ENCODE measurements at places on chromosomes 2 and 18.

- no peaks in the 10 kb centered on the region for H3K27me3 ChIP-seq
- H3K4me1 ChIP-seq = peaks cover 9% of the 10 kb centered on the region
- no peak for DNase-seq
- no peak overlapping the region for H3K4me3 ChIP-seq
These were observed 116.2 kb downstream of the TANC1 start for GRCh38 chr2:159084384-159085370.

DNA sequence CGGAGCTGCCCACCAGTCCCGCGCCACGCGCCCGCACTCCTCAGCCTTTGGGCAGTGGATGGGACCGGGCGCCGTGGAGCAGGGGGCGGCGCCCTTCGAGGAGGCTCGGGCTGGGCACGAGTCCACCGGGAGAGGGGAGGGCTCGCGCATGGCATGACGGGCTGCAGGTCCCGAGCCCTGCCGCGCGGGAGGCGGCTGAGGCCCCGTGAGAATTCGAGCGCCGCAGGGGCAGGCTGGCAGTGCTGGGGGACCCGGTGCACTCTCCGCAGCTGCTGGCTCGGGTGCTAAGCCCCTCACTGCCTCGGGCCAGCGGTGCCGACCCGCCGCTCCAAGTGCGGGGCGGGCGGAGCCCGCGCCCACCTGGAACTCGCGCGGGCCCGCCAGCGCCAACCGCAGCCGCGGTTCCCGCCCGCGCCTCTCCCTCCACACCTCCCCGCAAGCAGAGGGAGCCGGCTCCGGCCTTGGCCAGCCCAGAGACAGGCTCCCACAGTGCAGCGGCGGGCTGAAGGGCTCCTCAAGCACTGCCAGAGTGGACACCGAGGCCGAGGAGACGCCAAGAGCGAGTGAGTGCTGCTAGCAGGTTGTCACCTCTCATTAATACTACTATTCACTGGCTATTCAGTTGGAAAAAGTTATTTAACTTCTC lies 3.6 kb upstream of the TTC21B start:
- H3K27ac ChIP-seq = no peak overlapping the region
- H3K4me1 ChIP-seq = peaks cover 12% of the 10 kb centered on the region
- no peaks in the 10 kb centered on the region for H3K27me3 ChIP-seq
- no peak for DNase-seq
- H3K4me3 ChIP-seq = no peak overlapping the region

GRCh38 chr18:68467957-68468356 lies 247.0 kb downstream of the TMX3 start:
- H3K36me3 ChIP-seq = no peaks in the 10 kb centered on the region
- DNase-seq = peak; percentile 5
- H3K4me1 ChIP-seq = no peaks in the 10 kb centered on the region
- H3K4me3 ChIP-seq = no peak overlapping the region
- no peak overlapping the region for H3K27ac ChIP-seq

GRCh38 chr18:32450026-32450691 lies 20.5 kb downstream of the GAREM1 start:
- no peak overlapping the region for H3K27ac ChIP-seq
- no peaks in the 10 kb centered on the region for H3K27me3 ChIP-seq
- no peaks in the 10 kb centered on the region for H3K36me3 ChIP-seq
- H3K4me1 ChIP-seq = no peaks in the 10 kb centered on the region
- DNase-seq = no peak
- H3K4me3 ChIP-seq = no peak overlapping the region

DNA sequence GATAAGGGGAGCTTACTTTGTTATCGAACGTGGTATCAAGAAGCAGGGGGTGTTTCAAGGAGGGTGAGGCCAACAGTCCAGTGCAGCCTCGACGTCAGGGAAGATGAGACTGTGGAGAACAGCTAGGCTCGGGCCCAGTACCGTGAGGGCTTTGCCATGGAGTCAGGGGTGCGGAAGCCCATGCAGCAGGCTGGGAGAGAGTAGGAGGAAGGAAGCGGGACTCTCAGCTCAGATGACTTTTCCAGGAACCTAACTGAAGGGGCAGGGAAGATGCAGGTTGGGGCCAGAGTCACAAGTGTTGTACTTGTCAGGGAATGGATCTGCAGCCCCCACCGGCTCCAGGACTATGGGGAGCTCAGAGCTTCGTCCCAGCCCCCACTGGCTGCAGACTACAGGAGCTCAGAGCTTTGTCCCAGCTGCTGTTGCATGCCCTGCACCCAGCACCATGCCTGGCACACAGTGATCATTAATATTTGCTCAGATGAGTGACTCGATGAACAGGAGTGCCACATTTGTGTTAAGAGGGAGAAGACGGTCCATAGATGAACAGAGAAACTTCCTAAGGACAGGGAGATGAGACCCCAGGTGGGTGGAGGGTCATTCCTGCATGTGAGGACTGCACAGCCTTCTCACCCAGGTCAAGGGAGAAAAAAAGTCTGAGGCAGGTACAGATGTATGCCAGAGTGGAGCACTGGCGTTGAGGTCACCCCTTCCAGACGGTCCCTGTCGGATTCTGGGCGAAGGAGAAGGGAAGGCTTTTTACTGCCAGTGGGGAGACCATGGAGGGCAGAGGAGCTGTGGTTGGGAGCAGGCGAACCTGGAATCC lies 36.4 kb downstream of the PTGR3 start:
- H3K4me1 ChIP-seq = no peaks in the 10 kb centered on the region
- DNase-seq = no peak
- H3K27me3 ChIP-seq = no peaks in the 10 kb centered on the region
- H3K27ac ChIP-seq = no peak overlapping the region
- H3K4me3 ChIP-seq = no peak overlapping the region

GRCh38 chr2:162328424-162329157 lies 10.1 kb upstream of the IFIH1 start:
- no peak overlapping the region for H3K27ac ChIP-seq
- H3K4me1 ChIP-seq = no peaks in the 10 kb centered on the region
- no peaks in the 10 kb centered on the region for H3K27me3 ChIP-seq
- H3K4me3 ChIP-seq = no peak overlapping the region

- H3K27me3 ChIP-seq = no peaks in the 10 kb centered on the region
- DNase-seq = no peak
- H3K4me3 ChIP-seq = no peak overlapping the region
These were observed 2.6 kb downstream of the ANO7 start for GRCh38 chr2:241191081-241191480.

GRCh38 chr2:29443151-29443550 lies 327.9 kb downstream of the CLIP4 start:
- H3K27me3 ChIP-seq = peaks cover 4% of the 10 kb centered on the region
- no peaks in the 10 kb centered on the region for H3K36me3 ChIP-seq
- DNase-seq = no peak
- H3K4me1 ChIP-seq = no peaks in the 10 kb centered on the region
- H3K4me3 ChIP-seq = no peak overlapping the region

DNA sequence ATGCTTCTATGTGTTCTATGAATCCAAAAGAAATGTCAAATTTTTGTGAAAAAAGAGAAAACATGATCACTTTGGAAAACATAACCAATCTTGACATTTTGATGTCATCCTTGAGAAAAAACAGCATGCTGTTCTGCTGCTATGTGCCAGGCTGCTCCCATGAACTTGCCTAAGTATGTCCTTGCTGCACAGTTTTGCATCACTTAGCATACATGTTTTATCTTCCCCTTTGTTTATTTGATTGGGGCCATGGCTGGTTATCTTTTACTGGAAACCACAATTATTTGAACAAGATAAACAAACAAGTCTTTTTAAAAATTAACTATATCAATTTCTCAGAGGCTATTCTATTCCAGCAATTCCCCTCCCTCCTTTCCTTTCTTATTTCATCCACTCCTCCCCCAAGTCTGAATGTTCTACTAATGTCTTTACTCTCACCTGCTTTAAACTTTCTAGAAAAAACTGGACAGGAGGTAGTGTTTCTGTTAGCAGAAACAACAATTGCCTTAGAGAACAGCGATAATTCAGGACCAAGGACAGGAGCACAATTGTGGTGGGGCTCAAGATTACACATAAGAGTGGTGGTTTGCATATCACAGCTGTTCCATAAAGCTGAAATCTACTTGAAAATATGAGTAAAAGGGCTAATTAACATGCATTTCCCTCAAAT lies 6.7 kb downstream of the AOX1 start:
- no peak overlapping the region for H3K4me3 ChIP-seq
- H3K27ac ChIP-seq = no peak overlapping the region
- H3K4me1 ChIP-seq = no peaks in the 10 kb centered on the region
- no peaks in the 10 kb centered on the region for H3K36me3 ChIP-seq
- no peak for DNase-seq
- peaks cover 10% of the 10 kb centered on the region for H3K27me3 ChIP-seq

GRCh38 chr2:66580166-66581049 lies 145.5 kb downstream of the MEIS1 start:
- DNase-seq = no peak
- H3K36me3 ChIP-seq = no peaks in the 10 kb centered on the region
- H3K4me1 ChIP-seq = peaks cover 9% of the 10 kb centered on the region
- peaks cover 83% of the 10 kb centered on the region for H3K27me3 ChIP-seq
- no peak overlapping the region for H3K4me3 ChIP-seq

DNA sequence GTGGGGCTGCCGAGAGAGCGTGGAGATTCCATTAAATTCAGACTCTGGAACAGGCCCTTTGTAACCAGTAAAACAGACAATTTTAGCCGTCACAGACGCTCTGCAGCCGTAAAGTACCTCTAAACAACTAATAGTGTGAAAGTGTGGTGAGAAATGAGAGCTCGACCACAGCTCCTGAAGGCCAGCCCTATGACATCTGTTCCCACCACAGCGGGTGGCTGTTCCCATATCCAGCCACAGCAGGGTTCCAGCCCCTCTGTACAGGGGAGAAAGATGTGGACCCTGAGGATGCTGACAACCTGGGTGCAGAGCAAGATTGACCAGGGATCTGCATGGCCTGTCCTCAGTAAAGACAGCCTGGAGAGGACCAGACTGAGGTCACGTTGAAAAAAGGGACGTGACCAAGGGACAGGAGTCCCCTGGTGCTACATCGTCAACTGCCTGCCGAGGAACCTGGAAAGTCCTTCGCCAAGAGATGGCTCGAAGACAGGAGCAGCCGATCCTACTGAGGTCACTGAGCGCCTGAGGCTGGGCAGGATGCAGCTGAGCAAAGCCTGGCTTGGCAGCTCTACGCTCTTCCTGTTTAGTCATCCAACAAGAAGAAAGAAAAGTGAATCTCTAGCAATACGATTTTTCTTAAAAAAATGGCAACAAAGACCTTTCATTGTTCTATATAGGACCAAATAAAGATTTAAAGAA lies 831.7 kb downstream of the RNF144A start:
- H3K36me3 ChIP-seq = no peaks in the 10 kb centered on the region
- no peaks in the 10 kb centered on the region for H3K27me3 ChIP-seq
- DNase-seq = no peak
- peaks cover 11% of the 10 kb centered on the region for H3K4me1 ChIP-seq
- no peak overlapping the region for H3K4me3 ChIP-seq

DNA sequence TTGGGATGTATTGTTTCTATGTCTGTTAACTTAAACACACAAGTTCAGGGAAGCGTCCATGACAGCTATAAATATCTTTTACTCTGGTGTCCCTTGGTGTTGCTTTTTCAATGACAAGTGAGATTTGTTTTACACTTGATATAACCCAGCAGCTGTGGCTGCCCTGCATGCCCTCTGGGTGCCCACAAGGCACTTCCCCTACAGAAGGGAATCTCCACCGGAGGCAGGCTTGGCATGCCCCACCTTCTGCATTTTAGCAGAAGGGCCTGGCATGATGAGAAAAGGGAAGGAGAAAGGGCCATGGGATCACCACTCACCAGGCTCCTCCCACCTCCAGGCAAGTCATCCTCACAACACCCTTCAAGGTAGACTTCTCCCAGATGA lies 68.7 kb downstream of the TMEM247 start:
- peaks cover 9% of the 10 kb centered on the region for H3K36me3 ChIP-seq
- no peak for DNase-seq
- no peak overlapping the region for H3K27ac ChIP-seq

GRCh38 chr2:86543335-86543734 lies 19.9 kb downstream of the CHMP3 start:
- peaks cover 4% of the 10 kb centered on the region for H3K36me3 ChIP-seq
- DNase-seq = no peak
- no peaks in the 10 kb centered on the region for H3K27me3 ChIP-seq
- H3K4me1 ChIP-seq = no peaks in the 10 kb centered on the region
- H3K4me3 ChIP-seq = no peak overlapping the region

DNA sequence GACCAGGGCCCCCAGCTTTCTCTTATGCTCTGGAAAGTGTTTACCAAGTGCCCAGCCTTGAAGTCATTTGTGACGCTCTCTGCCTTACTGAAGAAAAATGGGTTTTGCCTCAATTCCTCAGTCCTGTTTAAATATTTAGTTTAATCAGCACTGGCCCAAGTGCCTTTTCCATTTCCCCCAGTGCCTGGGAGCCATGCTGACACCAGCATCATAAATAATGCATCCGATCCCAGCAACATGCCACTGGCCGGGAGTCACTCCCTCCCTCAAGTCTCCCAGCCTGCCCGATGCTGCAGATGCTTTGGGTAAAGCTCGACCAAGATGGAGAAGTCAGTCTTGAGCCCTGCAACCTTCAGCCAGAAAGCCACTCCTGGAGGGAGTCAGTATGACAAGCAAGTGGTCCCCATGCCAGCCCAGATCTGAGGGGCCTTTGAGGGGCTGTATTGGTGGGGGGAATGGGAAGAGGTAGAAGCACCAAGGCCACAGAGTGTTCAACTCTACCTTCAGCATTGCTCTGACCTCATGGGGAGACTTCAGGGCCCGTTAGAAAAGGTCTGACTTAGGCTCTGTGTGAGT lies 12.0 kb upstream of the MTA3 start:
- H3K27ac ChIP-seq = no peak overlapping the region
- no peak for DNase-seq
- H3K27me3 ChIP-seq = no peaks in the 10 kb centered on the region
- no peak overlapping the region for H3K4me3 ChIP-seq
- no peaks in the 10 kb centered on the region for H3K4me1 ChIP-seq

DNA sequence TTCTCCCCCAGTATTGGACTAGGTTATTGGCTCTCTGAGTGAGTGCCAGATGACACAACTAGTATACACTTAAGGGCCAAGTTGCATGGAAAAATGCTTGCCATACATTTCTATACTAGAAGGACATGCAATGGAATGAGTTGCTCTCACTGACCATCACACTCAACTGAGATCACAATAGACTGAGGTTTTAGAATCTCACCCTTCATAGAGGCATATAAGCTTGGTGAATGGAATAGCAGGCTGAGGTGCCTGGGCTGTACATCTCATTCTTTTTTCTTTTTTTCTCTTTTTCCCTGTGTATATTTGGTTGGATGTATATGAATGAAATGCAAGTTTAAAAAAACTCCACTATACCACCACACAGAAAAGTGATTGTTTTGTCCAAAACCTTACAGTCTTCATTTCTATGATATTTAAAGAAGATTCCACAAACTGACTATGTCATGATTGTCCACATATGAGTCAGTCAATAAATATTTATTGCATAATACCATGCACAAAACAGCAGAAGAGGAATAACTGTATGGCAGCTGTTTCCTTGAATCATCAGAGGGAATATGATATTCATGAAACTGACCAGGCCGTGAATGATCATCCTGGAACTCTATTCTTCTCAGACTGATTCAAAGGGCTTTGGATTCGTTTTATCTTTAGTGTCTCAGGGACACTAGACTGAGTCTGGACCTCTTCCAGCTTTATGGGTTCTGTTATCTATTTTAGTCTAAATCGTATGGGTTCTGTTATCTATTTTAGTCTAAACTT lies 122.6 kb upstream of the STK17B start:
- DNase-seq = no peak
- H3K36me3 ChIP-seq = no peaks in the 10 kb centered on the region
- peaks cover 10% of the 10 kb centered on the region for H3K4me1 ChIP-seq
- H3K27me3 ChIP-seq = no peaks in the 10 kb centered on the region
- H3K27ac ChIP-seq = no peak overlapping the region
- no peak overlapping the region for H3K4me3 ChIP-seq

- no peaks in the 10 kb centered on the region for H3K27me3 ChIP-seq
- H3K27ac ChIP-seq = no peak overlapping the region
- DNase-seq = no peak
- no peak overlapping the region for H3K4me3 ChIP-seq
- no peaks in the 10 kb centered on the region for H3K4me1 ChIP-seq
- H3K36me3 ChIP-seq = peaks cover 18% of the 10 kb centered on the region
These were observed 54.4 kb downstream of the ANKMY1 start for GRCh38 chr2:240503375-240503774.
